MV-4-11 (cell line): ENCODE measurements at places on chromosomes 5 and 9.

GRCh38 chr9:17810728-17811571, 232.1 kb downstream of the SH3GL2 start:
- DNase-seq: peak; percentile 34

DNA sequence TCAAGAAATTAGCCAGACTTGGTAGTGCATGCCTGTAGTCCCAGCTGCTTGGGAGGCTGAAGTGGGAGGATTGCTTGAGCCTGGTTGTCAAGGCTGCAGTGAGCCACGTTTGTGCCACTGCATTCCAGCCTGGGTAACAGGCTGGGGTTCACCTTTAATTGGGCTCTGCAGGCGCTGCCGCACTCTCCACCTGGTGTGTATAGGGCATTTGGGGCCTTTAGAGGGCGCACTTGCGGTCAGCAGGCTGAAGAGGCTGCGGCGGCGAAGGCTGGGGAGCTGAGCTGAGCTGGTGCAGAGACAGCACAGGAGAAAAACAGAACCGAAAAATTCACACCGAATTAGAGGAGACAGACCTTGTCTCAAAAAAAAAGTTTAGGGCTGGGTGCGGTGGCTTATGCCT, 31.2 kb downstream of the CDK7 start:
- DNase-seq: no peak

- DNase-seq: no peak
Observed at GRCh38 chr5:171627936-171628632, 157.5 kb upstream of the SMIM23 start.

DNA sequence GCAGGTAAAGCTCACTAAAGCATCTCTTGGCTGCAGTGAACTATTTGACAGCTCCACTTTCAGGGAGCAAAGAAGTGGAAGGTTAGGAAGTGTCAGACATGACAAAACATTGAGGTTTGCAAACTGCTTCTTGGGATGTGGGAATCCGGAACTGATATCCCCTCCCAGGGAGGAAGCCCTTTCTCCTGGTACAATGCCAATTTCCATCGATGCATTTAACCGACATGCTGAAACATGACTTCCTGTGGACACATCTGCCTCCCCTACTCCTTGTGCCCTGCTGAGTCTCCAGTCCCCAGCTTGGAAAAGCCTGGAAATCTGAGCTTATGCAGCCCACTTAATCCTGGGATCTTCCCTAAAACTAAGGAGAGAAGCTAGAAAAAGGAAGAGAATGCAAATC, 323.1 kb upstream of the DAP start:
- no peak for DNase-seq

DNA sequence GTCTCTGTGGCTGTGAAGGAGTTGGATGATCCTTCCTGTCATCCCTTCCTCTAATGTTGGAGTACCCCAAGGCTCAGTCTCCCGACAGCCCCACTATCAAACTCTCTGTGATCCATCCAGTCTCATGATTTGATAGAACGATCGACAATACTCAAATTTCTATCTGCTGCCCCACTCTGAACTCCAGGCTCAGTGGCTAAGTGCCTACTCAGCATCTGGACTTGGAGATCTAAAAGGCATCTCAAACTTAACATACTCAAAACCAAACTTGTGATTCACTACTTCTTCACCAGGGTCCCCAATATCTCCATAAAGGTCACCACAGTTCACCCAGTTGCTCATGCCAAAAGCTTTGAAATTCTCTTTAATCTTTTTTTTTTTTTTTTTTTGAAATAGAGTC, 15.1 kb upstream of the STRBP start:
- DNase-seq: no peak

- no peak for DNase-seq
Observed at GRCh38 chr9:106288689-106289088, 574.3 kb upstream of the ZNF462 start.

DNA sequence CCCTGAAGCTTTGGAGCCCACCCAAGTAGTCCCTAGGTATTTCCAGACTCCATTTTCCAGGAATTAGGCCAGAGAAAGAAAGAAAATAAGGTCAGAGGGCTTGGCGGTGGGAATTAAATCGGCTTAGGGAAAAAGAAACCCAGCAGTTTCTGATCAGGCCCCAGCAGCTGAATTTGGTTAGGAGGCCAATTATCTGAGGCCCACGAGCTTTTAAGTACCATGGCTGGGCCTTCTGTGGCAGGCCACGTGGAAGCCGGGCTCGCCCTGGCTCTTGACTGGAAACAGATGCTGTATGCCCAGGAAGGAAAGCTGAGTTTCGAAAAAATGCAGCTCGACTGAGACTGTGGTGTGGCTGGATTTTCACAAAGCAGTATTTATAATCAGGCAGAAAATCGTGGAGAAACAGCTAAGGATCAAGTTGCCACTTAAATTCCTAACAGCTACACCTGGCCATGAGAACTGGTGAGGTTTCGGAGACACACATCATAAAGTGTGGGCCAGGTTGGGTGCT, 75.1 kb upstream of the PANK3 start:
- DNase-seq: no peak

DNA sequence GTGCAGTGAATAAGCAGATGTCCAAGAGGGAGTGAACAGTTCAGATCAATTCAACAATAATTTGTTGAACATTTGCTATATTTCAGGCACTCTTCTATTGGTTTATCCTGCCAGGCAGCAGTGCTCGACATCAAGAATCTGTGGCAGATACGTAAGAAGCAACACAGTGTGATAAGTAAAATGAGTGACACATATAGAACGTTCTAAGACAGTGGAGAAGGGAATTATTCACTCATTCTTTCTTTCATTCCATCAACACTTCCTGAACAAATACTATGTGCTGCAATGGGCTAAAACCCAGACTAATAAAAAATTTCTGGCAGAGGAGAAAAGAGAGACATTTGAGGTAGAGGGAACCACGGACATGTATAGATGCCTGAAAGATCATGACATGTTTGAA, 89.9 kb upstream of the GLIS3 start:
- DNase-seq: no peak

GRCh38 chr5:179151286-179152118, 91.3 kb downstream of the ZNF354C start:
- no peak for DNase-seq

DNA sequence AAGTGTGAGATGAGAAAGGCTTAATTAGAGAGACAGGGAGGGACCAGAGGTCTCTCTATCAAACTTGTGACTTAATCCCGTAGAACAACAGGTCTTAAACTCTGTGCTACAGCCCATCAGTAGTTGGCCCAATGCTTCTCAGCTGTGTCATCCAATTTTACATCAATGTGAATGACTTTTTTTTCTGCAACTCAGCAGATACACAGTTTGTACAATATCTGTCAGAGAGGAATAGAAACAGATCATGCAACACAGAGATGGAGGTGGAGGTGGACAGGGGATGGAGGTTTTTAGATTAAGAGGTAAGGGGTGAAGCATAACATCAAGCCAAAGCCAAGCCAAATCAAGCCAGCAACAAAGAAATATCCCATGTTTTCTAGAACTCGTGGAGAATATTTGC, 43.0 kb downstream of the FBXW11 start:
- no peak for DNase-seq
